ENCODE measurements at places on chromosomes 12 and 14.

- DNase-seq: no peak
Measured at GRCh38 chr14:34049790-34050189, 98.9 kb upstream of the EGLN3 start.

DNA sequence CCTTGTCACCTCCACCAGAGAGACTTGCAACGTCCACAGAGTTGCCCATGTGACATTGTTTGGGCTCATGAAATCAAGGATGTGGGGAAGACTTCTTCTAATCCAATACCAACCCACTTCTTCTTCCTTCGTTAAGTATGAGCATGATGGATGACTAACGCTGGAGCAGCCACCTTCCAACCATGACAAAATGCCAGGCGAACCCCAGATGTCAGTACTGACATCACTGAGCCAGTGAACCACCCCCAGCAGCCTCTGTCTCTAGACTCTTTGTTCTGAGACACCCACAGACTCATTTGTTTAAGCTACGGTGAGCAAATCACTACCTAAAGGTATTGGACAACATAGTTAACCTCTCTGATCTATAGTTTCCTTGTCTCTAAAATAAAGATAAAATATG lies 123.7 kb downstream of the GRIN2B start:
- DNase-seq: no peak

DNA sequence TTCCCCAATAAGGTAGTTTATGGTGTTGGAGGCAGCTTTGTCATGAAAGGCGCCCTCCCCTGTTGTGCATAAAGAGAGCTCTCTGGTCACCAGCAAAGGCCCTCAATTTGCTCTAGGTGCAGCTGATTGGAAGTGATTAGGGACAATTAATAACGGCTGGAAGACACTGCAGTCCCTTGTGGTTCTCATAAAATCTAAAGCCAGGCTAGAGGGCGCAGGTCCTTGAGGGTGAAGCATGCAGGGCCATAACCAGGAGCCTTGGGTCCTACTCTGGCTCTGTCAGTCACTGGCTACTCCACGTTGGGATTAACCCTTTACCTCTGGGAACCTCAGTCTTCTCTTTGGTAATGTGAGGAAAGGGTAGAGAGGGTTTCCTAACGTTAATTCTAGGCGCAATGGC lies 1.9 kb downstream of the DAAM1 start:
- peak; percentile 24 for DNase-seq

- no peak for DNase-seq
Measured at GRCh38 chr14:91246051-91246852, 1.7 kb upstream of the GPR68 start.

DNA sequence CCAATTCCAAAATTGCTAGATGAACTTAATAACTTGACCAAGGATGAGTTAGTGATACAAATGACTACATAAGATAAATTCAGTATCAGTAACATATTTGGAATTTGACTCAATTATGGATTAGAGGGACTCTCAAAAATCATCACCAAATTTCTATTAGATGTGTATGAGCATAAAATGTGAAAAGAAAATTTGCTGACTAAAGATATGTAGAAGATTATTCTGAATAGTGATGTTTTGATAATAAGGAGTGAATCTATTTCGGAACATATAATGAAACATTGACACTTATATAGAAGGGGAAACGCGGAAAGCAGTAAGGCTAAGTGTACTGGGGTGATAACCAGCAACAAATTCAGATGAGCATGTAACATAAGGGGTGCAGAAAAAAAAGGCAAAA lies 177.3 kb downstream of the DERA start:
- DNase-seq: no peak

DNA sequence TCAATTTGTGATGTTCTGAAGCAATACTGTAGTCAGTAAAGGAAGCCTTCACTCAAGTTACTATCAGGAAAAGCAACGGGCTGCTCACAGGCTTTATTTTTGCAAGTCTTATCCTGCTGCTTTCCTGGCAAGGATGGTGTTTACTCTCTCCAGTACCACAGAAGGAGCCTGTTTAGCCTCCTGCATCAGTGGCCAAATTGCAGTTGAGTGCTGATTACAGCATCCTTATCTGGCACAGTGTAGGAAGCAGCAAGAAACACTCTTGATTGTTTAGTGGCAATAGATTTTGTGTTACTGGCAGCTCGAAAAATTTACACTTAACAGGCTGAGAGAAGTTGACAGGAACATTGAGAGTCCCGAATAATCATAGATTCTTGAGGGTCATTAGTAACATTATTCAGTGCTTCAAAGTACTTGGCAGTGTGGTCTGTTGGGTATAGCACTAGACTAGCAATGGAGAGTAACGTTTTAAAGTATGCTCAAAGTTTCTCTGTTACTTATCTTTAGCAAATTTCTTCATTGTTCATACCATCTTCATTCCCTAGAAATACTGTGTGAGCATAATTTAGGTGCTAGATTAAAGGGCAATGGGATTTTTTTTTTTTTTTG lies 11.7 kb downstream of the TULP3 start:
- DNase-seq: no peak

DNA sequence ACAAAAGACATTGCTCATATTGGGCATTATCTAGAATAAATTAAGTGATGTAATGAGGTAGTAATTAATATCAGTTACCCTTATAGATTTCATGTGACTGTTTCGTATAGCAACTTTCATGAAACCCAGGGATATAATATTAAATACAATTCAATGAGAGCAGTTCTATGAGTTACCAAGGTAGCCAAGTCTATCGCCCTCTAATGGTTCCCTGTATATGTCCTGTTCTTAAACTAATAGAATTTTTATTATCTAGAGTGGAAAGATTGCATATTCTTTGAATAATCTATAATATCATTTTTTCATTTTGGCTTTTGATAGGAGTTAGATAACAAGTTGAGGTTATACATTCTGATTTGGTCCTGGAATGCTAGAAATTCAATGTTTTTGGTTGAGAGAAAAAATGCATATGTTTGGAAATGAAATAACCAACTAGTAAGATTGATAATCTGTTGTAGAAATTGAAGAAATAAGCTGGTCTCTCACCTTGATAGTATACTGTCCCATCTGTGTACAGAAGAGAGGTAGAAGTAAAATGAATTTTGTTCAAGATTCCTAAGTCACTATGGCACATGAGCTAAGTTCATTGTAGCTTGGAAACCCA lies 59.7 kb downstream of the SCFD1 start:
- DNase-seq: no peak

DNA sequence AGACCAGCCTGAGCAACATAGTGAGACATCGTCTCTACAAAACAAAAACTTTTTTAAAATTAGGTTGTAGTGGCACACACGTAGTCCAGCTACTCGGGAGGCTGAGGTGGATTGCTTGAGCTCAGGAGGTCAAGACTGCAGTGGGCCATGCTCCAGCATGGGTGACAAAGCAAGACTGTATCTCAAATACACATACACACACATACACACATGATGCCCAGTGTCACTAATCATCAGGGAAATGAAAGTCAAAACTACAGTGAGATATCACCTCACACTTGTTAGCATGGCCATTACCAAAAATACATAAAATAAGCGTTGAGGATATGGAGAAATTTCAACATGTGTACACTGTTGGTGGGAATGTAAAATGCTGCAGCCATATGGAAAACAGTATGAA lies 33.2 kb upstream of the KICS2 start:
- no peak for DNase-seq

- DNase-seq: peak; percentile 47
Measured at GRCh38 chr12:76037130-76038103, 5.8 kb upstream of the PHLDA1 start.

- no peak for DNase-seq
Measured at GRCh38 chr12:15575671-15576541, 213.3 kb downstream of the EPS8 start.

GRCh38 chr12:71509705-71510104 lies 70.1 kb downstream of the LGR5 start:
- no peak for DNase-seq

DNA sequence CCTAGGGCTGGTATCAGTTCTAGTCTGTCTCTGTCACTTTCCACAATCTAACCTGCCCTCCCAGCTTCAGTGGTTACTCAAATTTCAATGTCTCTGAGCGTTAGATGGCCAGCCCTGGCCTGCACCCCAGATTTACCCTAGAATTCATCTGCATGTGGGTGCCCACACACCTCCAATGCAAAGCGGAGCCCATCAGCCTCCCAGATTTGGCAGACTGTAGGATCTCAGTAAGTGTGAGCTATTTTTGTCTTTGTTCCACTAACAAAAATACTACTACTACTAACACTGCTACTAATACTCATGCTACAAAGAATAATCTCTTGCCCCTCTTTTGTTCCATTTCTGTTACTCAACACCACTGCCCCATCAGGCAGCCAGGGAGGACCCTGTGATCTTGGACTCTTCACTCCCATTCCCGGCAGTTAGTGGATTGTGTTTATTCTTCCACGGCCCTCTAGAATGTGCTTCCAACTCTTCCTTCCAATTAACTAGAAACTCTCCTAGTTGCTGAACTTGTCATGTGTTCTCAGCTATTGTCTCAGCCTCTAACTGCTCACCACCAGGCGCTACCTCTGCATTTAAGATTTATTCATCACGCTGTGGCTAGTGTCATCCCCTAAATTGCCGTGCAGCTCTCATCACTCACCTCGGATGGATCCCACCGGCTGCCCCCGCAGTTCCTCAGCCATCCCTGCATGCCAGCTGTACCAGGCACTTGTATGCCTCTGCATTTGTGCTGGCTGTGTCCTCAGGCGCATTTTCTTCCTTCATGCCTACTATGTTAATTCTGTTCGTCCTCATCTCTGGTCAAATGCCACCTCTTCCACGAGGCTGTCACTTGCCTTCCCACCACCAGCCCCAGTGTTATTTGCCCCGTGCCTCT lies 150.6 kb upstream of the HIF1A start:
- DNase-seq: no peak

DNA sequence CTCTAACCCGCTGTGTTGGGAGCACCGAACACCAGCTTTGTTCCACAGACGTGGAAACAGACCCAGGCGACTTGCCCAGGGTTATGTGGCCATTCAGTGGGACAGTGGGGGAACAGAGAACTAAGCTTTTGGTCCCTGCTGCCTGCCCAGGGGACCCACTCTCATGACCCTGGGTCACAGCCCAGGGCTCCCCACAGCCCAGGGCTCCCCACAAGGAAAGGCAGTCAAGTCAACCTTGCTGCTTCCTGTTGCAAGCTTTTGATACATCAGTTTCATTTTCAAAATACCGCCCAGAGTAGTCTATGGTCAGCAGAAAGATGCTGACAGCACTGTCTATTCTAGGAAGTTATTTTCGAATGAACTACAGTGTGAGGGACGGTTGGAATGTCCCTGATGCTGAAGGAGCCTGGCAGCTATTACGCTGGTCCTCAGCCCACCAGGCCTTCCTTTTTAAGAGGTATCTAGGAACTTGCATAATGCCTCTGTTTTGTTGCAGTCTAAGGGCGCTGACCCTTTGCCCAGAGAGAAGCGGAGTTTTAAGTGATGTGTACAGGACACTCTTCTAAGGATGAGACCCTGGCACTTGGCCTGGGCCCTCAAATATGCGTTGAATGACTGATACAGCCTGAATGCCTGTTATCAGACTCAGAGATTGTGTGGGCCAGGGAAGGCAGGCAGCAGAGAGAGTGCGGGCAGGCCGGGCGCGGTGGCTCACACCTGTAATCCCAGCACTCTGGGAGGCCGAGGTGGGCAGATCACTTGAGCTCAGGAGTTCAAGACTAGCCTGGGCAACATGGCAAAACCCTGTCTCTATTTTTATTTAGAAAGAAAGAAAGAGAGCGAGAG lies 12.6 kb upstream of the TTC7B start:
- peak; percentile 57 for DNase-seq

DNA sequence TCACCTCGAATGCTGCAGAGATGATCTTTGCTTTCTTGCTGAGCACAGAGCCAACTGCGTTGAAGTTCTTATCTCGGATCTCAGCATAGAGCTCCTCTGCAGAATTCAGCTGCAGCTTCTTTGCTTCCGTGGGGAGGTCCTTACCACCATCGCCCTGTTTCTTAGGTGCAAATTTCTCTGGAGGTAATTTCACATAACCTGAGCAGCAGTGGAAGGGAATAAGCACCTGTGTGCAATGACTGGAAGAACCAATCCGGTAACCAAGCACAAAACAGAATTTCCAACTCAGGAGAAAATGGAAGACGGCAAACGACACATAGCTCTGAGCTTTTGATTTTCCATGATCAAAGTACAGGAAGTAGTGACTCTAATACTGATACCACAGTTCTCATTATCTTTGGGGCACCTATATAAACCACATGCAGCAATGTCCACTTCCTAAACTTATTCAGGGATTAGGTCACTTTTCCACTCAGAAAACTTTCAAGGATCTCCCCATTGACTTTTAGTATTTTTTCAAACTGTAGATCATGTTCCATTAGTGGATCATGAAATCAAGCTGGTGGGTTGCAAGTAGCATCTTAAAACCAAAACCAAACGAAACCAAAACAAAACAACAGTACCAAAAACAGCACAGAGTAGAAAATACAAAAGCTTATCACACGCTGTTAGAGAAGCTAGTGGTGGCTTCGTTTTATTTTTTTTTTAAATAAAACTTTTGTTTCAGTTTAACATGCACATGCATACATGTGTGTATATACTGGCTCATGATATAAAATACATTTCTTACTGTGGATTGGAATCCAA lies 18.9 kb upstream of the DIABLO start:
- peak; percentile 33 for DNase-seq

- DNase-seq: no peak
Measured at GRCh38 chr14:93114068-93114710, 1.5 kb downstream of the ITPK1 start.

DNA sequence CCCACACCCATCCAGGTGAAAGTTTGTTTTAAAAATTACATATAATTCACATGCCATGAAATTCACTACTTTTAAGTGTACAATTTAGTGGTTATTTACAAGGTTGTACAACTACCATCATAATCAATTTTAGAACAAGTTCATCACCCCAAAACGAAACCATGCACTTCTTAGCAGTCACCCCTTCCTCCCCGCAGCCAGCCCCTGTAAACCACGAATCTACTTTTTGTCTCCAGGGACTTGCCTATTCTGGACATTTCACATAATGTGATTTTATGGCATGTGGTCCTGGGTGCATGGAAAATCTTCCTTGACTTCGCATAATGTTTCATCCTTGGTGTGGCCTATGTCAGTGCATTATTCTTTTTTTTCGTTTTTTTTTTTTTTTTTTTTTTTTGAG lies 19.2 kb upstream of the TRAF3 start:
- DNase-seq: no peak

DNA sequence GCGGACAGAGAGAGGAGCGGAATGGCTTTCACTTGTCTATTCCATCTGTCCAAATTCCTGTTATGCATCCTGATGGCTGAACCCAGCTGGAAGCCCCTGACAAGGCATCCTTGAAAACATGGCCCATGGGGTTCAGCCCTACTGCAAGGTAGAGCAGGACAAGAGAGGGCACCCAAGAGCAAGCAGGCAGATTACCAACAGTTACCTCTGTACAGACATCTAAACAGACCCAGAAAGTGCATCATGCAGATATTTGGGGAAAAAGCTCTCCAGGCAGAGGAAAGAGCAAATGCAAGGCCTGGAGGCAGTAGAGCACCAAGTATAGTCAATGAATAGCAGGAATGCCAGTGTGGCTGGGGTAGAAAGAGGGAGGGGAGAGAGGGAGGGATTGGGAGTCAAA lies 407.5 kb downstream of the PCNX1 start:
- no peak for DNase-seq

DNA sequence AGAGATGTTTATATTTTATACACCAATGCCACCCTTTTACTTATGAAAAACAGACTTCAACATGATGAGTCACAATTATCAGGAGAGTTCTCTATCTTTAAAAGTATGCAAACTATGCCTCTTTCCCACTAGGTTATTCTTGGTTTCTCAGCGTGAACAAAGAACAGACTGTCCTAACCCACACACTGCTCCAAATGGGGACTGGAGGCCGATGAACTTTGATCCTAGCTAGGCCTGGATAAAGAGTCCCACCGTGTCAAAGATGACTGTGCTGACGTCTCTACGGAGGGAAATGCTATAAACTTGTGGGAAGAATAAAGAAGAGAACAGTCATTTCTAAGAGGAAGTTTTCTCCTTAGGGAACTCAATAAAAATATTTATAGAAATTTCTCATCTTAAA lies 160.1 kb downstream of the EPS8 start:
- DNase-seq: peak; percentile 15

Measured in GM10248 (cell line).